Fibroblast of skin of scalp (primary cell): ENCODE measurements at places on chromosomes 6 and 20.

- no peak for DNase-seq
Observed at GRCh38 chr6:89237158-89237557, 20.0 kb upstream of the GABRR1 start.

DNA sequence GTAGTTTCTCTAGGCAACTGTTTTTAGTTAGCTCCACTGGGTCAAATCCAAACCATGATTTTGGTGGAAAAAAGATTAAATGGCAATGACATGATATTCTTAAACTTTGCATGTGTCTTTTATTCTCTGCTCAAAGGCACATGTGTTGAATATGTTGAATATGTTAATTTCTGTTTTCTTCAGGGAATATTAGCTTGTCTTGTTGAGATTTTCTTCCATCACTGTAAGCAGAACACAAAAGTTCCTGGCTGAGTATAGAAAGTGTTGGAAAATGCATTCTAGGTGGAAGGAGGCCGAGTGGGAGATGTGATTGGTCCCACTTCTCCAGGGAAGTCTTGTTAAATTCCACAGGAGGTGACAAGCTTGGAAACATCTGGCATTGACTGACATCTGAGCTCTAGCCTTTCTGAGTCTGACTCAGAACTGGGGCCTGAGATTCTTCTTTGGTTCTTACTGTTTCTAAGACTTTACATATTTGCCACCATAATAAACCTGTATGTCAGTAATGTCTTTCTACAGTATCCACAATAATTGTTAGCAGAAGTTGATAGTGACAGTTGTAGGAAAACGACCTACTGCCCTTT lies 81.1 kb downstream of the LAMA4 start:
- no peak for DNase-seq

DNA sequence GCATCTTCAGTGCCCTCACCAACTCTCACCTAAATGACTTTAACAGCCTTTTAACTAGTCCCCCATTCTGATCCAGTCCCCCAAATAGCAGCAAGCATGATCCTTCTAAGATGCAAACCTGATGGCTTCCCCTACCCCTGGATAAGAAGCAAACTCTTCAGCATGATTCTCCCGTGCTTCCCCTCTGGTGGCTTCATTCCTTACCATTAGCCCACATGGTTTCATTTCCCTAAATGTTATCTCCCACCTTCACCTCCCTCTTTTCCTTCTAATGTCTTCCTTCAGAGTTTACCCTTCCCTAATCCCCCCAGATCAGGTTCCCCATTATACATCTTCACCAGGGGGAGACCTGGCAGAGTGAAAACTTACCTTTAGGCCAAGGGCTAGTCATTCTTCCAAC lies 4.0 kb upstream of the RAB5IF start:
- DNase-seq = no peak

- DNase-seq = no peak
Observed at GRCh38 chr6:18447552-18447951, 60.4 kb downstream of the RNF144B start.

DNA sequence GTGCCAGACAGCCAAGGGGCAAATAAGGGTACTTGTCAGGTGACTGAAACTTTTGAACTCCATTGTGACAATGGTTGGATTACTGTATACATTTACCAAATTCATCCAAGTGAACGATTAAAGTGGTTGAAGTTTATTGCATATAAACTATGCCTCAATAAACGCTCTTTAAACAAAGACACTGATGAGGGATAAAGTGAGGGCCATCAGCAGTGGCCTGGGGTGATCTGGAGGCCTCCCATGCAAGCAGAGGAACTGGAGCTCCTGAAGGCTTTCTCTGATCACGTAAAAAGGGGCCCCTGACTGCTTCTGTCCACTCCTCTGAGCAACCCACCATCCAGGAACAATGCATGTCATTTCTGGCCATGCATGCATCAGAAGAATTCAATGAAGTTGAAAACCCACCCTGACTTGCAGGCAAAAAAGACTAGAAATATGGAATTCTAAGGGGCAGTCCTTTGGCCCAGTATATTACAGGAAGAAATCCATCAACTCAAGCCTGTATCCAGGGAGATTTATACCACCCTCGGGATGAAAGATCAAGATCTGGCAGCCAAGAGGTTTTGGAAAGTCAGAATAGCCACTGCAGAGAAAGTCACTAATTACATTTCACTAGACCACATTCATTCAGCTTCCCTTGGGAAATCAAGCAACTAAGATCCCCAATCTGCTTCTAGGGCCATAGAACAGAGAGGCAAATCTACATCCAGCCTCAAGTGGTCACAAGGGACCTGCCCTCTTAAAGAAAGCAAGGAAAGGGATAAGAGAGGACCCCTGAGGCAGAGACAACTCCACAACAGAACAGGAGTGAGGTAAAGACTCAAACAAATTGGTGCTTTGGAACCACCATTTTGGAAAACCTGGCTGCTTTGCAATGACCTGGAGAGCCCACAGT lies 31.7 kb upstream of the RAB22A start:
- DNase-seq = no peak

DNA sequence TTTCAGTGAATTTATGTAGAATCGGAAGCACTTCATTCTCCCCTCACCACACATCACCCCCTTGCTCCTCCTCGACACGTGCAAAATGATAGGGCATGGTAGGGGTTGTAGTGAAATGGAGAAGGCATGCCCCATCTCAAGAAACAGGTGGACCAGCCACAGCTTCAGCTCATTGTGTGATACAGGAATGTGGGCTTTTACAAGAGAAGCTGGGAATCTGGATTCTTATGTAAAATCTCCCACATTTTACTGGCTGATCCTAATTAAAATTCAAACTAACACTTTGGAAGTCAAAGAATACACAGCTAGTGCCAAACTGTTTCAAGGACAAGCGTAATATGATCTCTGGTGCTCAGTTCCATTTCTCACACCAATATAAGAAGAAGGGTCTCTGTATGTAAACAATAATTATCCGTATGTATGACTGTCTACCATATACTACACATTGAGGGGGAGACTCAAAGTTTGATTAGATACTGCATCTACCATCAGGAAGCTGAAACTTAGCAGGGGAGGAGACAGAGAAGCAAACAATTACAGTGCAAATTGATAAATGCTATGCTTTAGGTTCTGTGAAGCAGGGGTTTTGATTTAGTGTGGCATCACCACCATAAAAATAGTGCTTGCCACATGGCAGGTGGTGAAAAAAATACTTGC lies 24.3 kb upstream of the KIAA0408 start:
- no peak for DNase-seq

- DNase-seq = no peak
Observed at GRCh38 chr6:73548458-73549446, 27.9 kb upstream of the EEF1A1 start.

GRCh38 chr6:20166210-20166609 lies 46.1 kb downstream of the MBOAT1 start:
- no peak for DNase-seq

DNA sequence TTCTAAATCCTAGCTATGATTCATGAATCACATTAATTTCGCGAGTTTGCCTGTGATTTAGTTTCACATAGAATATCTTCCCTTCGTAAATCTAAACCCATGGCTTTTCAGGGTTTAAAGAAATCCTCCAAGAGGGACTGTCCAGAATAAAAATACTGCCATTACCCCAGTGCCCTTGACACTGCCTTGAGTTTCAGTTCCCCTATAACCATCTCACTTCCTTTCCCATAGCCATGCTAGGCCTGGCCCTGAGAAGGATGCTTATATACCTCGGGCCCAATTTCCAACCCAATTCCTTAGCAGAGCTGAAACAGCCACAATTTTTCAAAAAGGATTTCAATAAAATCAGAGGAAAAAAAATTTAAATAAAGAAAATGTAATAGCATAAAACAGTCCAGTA lies 697.3 kb downstream of the FRK start:
- no peak for DNase-seq

DNA sequence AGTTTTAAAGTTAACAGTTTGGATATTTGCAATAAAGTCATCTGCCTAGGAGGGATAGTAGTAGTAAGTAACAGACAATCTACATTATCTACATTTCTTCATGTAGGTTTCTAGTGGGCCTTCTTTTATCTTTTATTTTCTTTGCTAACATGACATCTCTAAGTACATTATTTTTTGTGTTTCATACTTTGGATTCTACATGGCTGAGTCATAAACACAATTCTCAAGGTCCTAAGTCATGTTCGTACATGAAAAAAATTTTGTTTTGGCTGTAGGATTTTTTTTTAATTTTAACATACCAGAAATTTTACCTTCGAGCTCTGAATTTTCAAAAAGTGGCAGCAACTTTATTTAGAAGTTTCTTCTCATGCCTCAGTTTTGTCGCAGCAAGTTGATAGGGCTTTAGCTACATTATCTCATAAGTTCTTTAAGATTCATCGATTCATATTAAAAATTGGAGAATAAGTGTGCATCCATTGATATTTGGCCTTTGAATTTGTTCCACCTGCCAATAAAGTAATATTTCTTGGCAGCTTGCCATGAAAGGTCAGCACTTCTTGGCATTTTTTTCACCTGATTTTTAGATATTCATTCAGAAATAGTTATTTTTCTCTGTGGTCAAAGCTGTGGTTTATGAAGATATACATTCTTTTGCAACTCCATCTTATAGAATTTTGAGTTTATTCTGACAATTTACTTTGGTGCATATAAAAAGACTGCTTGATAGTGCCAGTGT lies 146.2 kb downstream of the GRIK2 start:
- peak; percentile 84 for DNase-seq

GRCh38 chr6:84508981-84509380 lies 255.4 kb downstream of the TBX18 start:
- peak; percentile 63 for DNase-seq

DNA sequence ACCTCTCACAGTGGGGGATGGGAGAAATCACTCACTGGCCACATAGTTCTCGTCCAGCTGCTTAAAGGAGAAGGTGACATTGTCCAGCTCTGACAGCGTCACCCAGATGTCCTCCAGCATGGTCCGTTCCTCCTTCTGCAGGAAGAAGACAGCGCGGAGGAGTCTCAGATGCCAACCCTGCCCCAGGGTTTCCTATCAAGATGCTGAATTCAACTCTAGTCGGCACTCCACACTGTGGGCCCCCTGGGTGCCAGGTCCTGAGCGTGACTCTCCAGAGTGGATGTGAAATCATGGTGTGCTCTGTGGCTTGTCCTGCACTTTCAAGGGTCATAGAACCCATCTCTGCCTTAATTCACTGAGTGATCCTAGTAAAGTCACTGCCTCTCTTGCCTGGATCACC lies 193.2 kb downstream of the PREX1 start:
- no peak for DNase-seq

- peak; percentile 76 for DNase-seq
Observed at GRCh38 chr6:87436435-87436834, 28.7 kb downstream of the CFAP206 start.

- peak; percentile 4 for DNase-seq
Observed at GRCh38 chr6:97322811-97323210, 39.8 kb upstream of the MMS22L start.

DNA sequence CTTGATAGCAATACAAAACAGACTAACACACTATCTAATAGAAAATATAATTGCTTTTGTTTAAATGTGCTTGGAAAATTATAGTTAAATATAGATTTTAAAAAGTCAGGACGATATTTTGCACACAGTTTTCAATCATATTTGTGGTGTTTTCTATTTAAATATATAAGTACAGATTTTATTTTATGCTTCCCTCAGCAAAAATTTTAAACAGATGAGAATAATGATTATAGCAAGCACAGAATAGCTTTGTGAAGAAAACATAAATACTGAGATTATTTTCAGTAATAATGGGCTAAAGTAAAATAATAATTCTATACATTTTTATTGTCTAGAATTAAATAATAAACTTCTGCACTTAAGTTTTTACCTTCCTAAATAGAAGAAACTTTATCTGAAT lies 809.4 kb downstream of the PHF3 start:
- no peak for DNase-seq

DNA sequence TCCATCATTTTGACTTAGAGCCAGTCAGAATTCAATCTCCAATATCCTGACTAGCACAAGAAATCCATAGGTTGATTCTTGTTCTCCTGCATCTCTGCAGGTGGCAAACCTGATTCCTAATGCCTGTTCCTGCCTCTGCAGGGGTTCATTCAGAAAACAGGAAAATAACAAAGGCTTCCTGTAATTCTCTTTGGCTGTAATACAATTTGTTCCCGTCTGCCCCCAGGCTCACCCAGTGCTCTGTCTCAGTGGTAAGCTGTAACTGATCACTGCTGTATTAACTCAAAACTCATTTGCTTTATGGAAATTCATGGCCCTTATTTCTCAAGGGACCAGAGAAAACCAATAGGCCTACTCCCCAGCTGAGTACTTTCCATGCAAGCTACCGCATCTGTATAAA lies 88.6 kb downstream of the OPRM1 start:
- DNase-seq = no peak

DNA sequence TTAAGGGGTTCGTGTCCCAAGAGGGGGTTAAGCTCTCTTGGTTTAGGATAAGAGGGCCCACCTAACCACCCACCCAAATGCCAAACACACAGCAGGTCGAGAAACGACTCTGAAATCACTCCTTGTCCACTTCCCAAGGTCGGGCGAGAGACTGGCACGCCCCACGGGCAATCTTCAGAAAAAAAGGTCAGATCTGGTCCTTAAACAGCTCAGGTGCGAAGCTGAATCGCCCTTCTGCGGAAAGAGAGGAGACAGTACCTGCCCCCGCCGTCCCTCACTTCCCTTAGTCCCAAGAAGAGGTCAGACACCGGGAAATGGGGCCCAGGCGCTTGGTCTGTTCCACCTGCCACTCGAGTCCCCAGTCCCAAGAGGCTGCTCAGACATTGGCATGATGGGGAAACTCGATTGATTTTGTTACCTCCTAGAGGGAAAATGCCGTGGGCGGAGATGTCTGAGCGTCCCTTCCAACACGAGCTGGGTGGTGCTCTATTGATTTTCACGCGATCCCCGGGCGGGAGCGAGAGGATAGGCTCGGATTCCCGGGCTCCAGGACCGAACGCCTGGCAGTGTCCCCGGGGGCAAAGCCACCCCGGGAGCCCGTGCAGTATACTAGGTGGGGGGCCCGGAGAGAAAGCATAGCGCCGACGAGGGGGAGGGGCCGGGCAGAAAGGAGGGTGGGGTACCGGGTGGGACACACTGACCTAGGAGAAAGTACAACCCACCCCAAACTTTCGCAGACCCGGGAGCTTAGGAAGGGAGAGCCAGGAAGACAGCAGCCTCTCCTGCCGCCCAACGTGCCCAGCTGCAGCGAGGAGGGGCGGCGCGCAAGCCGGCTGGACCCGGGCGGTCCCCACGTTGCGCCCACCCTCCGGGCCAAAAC lies 1.1 kb upstream of the SAMD5 start:
- peak; percentile 6 for DNase-seq

- no peak for DNase-seq
Observed at GRCh38 chr6:116766506-116767176, 1.1 kb upstream of the FAM162B start.

- no peak for DNase-seq
Observed at GRCh38 chr6:67591910-67592309, 1043.2 kb upstream of the ADGRB3 start.
